Bone marrow (tissue), 2 donors: ENCODE measurements at places on chromosomes 5 and 9.

DNA sequence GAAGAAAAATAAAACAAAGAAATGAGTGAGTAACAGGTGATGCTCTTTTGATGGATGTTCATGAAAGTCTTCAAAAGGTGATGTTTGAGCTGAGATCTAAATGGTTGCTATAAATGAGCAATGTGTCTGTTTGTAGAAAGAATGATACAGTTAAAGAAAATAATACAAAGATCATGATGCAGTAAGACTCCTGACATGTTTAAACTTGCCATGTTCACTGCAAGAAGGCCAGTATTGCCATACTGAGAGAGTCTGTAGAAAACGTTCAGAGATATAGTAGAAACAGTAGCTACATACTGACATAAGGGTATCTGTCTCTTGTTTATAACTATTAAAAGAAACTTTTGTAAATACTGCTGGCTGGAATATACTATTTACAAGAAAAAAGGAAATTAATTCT is 1609.2 kb upstream of the ACO1 start:
- no peak for DNase-seq

GRCh38 chr9:114895521-114895991 is 34.8 kb downstream of the TNFSF8 start:
- no peak for DNase-seq

- no peak for DNase-seq
These were observed 65.4 kb upstream of the GRAMD2B start for GRCh38 chr5:126357585-126358342.

DNA sequence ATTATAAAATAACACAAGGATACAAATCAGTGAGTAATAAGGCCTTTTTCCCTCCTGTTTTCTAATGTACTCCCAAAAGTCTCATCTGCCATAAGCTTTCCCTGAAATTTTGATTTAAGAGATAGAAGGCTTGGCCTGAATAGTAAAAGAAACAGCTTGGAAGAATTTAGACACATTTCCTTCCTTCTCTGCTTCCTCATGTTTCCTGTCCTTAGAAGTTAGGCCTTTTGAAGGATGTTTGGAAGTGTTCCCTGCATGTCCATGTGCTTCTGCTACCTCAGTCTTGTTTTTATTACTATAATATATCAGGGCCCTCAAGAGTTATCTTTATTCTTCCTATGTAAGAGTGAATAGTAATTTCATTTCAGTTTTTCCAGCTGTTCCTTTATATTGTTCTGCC is 242.7 kb downstream of the DEPDC1B start:
- DNase-seq = no peak

GRCh38 chr5:7728076-7728475 is 122.9 kb downstream of the CFAP90 start:
- DNase-seq = no peak

- no peak for DNase-seq
These were observed 102.8 kb downstream of the GTF3C4 start for GRCh38 chr9:132773093-132773492.

GRCh38 chr9:133496861-133497842 is 18.3 kb upstream of the SLC2A6 start:
- no peak for DNase-seq
